ENCODE measurements at places on chromosomes 5 and 9.

DNA sequence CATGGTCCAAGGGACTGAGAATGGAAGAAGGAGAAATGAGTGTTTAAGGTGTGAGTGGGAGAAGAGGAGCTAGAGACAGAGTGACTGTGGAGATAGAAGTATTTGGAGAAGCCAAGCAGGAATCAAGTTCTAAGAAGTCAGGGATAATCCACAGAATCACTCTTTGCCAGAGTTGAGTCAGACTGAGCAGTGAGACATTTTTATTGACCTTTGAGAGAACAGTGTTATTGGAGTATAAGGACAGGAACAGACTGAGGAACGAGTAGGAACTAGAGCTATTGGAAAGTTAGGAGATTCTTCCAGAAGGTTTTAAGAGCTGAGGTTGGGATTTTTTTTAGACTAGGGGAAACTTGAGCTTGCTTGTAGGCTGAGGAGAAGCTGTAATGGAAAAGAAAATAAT, 37.2 kb downstream of the RCL1 start:
- DNase-seq = no peak

GRCh38 chr9:97315550-97315949, 8.1 kb downstream of the CCDC180 start:
- DNase-seq = no peak

GRCh38 chr9:136075881-136076678, 19.0 kb downstream of the NACC2 start:
- DNase-seq = no peak

- no peak for DNase-seq
These were observed 54.2 kb upstream of the NCS1 start for GRCh38 chr9:130117816-130118632.

GRCh38 chr5:84425365-84425881, 40.7 kb upstream of the EDIL3 start:
- DNase-seq = no peak

GRCh38 chr9:136686794-136687711, at the start of gene AGPAT2:
TSS of gene AGPAT2 (minus strand) at chr9:136687457. CDS start at chr9:136687357, 100 bp downstream.
- DNase-seq = peak; percentile 32

DNA sequence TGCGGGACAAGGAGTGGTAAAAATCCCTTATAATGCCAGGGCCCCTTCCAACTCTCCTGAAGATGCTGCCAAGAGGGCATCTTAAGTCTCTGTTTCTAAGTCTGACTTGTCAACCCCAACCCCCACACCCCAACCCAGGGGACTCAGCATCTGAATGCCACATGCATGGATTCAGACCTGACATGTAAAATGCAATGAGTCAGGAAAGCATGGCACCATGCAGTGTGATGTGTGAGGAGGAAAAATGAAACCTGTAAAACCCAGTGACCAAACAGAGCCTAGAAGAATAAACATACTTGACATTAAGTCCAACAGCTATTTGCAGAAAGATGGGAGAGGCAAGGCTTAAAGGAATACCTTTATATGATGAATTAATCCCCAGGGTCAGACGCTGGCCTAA, 112.4 kb downstream of the ASTN2 start:
- DNase-seq = no peak

GRCh38 chr5:40041452-40041851, 616.7 kb upstream of the DAB2 start:
- no peak for DNase-seq

- no peak for DNase-seq
These were observed 89.7 kb upstream of the SAP30L start for GRCh38 chr5:154356020-154356655.

DNA sequence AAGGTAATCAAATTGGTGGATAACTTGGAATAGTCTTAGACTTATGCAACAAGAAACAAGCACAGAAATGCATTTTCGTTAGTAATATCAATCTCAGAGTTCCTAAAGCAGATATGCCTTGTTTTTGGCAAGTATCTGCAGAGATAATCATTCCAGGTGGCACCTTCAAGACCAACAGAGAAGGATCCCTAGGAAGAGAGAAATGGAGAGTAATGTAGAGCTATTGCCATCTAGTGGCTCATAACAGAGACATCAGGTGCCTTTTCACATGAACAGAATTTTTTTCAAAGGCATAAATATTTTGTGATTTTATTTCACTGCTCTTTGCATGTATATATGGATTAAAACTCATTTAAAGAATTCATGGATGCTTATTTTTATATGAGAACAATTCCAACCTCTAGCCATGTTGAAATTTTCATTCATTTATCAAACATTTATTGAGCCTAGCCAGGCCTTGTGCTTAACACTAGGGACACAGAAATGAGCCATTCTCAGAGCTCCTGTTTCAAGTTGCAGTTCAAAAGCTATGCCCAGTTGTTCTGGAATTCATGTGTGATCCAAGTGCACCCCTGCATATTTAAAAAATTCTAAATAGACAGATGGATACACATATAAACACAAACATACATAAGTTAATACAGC, 117.5 kb upstream of the OR13F1 start:
- no peak for DNase-seq

DNA sequence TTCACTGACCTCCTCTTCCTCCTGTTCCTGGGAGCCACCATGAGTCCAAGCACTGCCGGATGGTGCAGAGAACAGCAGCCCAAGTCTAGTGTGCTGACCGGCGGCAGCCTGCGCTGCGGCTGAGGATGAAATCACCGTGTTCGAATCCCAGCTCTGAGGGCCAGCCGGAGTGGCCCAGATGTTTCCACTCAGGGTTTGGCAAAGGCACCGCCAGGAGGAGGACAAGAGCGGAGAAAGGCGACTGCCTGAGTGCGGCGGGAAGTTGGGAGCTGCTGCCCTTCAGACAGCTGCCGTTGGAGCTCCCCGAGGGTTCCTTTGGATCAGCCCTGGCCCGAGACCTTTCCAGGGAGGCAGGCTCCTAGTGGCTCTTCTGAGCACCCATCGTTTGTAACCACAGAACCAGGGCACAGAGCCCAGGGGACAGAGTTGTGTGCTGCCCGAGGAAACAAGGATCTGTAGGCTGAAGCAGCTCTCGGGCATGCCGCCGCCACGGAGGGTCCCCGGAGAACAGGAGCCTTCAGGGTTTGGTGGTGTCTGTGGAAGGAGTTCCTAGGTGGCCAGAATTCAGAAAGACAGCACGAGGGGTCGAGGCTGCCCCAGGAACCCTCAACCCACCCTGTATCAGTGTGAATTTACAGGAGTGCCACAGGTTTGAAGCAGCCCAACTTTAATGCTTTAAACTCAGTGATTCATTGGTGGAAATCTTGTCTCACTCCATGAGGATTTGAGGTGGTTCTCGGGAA, 115.6 kb upstream of the COL5A1 start:
- DNase-seq = no peak

GRCh38 chr9:136970361-136970760, 6.9 kb upstream of the PTGDS start:
- no peak for DNase-seq

DNA sequence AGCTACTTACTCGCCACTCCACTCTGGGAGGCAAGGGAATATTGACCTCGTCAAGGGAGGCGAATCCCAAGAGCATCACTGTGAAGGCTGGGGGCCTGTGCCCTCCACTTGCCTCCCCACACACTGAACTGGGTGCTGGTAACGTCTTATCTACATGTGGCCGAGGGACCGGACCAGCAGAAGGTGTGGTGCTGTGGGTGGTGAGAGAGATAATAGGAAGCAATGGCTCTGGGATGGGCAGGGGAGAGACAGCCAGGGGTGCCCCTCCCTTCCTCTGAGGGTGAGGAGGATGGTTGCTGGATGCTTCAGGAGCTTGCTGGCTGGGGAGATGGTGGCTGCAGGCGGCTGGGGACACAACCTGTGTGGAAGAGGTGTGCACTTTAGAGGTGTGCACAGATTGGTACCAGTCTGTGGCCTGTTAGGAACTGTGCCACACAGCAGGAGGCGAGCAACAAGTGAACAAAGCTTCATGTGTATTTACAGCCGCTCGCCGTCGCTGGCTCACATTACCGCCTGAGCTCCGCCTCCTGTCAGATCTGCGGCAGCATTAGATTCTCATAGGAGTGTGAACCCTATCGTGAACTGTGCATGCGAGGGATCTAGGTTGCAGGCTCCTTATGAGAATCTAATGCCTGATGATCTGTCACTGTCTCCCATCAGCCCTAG, 100.3 kb downstream of the ENTREP1 start:
- peak; percentile 11 for DNase-seq

GRCh38 chr5:39469176-39469575, 44.4 kb upstream of the DAB2 start:
- no peak for DNase-seq

DNA sequence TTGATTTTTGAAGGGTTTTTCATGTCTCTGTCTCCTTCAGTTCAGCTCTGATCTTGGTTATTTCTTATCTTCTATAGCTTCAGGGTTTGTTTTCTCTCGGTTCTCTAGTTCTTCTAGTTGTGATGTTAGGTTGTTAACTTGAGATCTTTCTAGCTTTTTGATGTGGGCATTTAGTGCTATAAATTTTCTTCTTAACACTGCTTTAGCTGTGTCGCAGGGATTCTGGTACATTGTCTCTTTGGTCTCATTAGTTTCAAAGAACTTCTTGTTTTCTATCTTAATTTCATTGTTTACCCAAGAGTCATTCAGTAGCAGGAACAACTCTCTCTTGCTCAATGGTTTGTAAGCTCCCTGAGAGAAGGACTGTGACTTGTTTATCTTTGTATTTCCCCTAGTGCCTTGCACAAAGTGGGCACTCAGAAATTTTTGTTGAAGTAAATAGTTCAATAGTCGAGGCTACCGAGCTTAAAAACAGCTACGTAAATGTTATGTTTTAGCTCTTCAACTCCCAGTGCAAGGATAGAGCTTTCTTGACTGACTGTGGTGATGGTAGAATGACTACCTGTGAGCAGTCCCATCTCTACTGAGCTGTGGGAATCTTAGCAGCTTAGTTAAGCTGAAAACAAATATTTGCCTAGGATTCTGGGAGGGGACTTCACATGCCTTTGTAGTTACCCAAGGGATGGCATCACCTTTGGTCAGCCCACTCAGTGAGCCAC, 225.8 kb upstream of the ELL2 start:
- DNase-seq = no peak

DNA sequence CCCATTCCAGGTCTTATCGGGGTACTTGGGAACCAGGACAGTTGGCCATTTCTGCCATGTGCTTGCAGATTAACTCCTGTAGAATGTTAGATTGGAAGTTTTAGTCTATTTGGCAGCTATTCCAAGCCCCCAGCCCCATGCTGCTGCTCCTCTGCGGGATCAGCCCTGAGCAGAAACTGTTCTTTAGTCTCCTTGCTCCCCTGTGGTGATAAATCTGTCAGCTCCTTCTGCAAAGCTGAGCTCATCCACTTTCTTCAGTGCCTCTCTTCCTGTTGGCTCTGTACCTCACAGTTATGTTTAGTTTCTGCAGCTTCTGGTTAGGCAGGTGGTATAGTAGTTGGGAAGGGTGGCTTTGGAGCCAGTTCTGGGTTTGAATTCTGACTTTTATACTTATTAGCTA, 170.4 kb downstream of the GRIA1 start:
- no peak for DNase-seq

Data from hypothalamus (tissue), 51 donors.